Kidney (tissue), 22 donors: ENCODE measurements at places on chromosomes 7 and 10. TPM values are rescaled to one million over a fixed set of nuclear protein-coding genes. Genes with fewer than 3 reads are reported as not detected.

OR2A1 gene
- not detected for total RNA-seq

PRRT4 gene
- not detected for total RNA-seq

LIPF gene
- not detected for total RNA-seq

CPN1 gene
- not detected for total RNA-seq

GIMAP8 gene
- 24.3 TPM for total RNA-seq

DYNC1I1 gene
- total RNA-seq: 2.6 TPM

FAM221A gene
- total RNA-seq: 8.6 TPM

NAT16 gene
- total RNA-seq: not detected

OGDHL gene
- 82.8 TPM for total RNA-seq

GFRA1 gene
- total RNA-seq: 22.3 TPM

KEL gene
- 0.28 TPM for total RNA-seq

CLRN3 gene
- 9.4 TPM for total RNA-seq

MBLAC1 gene
- 2.4 TPM for total RNA-seq

SPDYE18 gene
- total RNA-seq: 1.8 TPM

ALDH18A1 gene
- 72.0 TPM for total RNA-seq

MPP7 gene
- total RNA-seq: 11.6 TPM

AIFM2 gene
- total RNA-seq: 12.7 TPM

SLC18A3 gene
- total RNA-seq: not detected

OR6B1 gene
- not detected for total RNA-seq

TACR2 gene
- 0.38 TPM for total RNA-seq

EVX1 gene
- not detected for total RNA-seq

PLA2G12B gene
- 0.66 TPM for total RNA-seq

MYH16 gene
- total RNA-seq: not detected

EPO gene
- not detected for total RNA-seq

TSPAN12 gene
- 76.5 TPM for total RNA-seq

VSTM4 gene
- total RNA-seq: 8.5 TPM

CAV2 gene
- total RNA-seq: 50.8 TPM

FEZF1 gene
- total RNA-seq: not detected

LEP gene
- not detected for total RNA-seq

SPDYE16 gene
- total RNA-seq: 0.31 TPM

CAMK2B gene
- 1.1 TPM for total RNA-seq

AMPH gene
- 1.2 TPM for total RNA-seq

GNGT1 gene
- total RNA-seq: 0.35 TPM

NKX1-2 gene
- not detected for total RNA-seq

IL2RA gene
- 11.9 TPM for total RNA-seq

BRAF gene
- 43.9 TPM for total RNA-seq

GPR85 gene
- total RNA-seq: 0.31 TPM

UCMA gene
- not detected for total RNA-seq
